Hepatocyte (in vitro differentiated cells): ENCODE measurements at places on chromosomes 2 and 18. TPM values are rescaled to one million over a fixed set of nuclear protein-coding genes. Genes with fewer than 3 reads are reported as not detected.

TLX2 gene
- total RNA-seq: not detected in 2 replicates

COLEC11 gene
- 22.6 TPM in 2 replicates for total RNA-seq

KLHL41 gene
- total RNA-seq: 1.8 and 2.0 TPM in 2 replicates

AKAIN1 gene
- total RNA-seq: not detected in 2 replicates

ZCCHC2 gene
- 9.3 and 14.9 TPM in 2 replicates for total RNA-seq

ATP9B gene
- 16.9 and 23.8 TPM in 2 replicates for total RNA-seq

GRCh38 chr18:75531212-75531850 lies 103.8 kb upstream of the SMIM21 start:
- DNase-seq: no peak
- H3K27me3 ChIP-seq: no peaks in the 10 kb centered on the region
- no peak overlapping the region for H3K27ac ChIP-seq
- H3K4me1 ChIP-seq: no peaks in the 10 kb centered on the region
- no peaks in the 10 kb centered on the region for H3K36me3 ChIP-seq

DNA sequence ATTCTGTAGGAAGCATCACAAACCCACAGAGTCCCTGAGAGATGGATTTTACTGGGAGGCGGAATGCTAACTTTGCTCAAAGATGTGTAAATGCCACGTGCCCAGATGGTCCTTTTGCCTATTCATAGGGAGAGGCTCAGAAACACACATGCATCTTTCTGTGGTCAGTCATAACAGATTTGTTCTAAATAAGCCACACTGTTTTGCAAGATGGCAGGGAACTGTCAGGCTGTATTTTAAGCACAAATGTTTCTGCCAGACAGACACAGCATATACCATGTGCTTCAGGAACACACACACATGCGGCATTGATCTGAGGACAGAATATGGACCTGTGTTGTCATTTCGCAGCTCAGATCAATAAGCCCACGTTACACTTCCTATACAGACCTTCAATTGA lies 312.0 kb downstream of the GPD2 start:
- no peak for DNase-seq
- H3K4me1 ChIP-seq: no peaks in the 10 kb centered on the region

GRCh38 chr2:235055891-235056516 lies 104.2 kb downstream of the SH3BP4 start:
- no peaks in the 10 kb centered on the region for H3K36me3 ChIP-seq
- no peaks in the 10 kb centered on the region for H3K4me1 ChIP-seq
- H3K27ac ChIP-seq: no peak overlapping the region
- H3K4me3 ChIP-seq: no peak overlapping the region
- H3K27me3 ChIP-seq: no peaks in the 10 kb centered on the region

GRCh38 chr18:26342646-26343045 lies 116.4 kb downstream of the TAF4B start:
- no peaks in the 10 kb centered on the region for H3K27me3 ChIP-seq
- H3K36me3 ChIP-seq: no peaks in the 10 kb centered on the region

GRCh38 chr18:688323-688722 lies 24.1 kb downstream of the ENOSF1 start:
- H3K27me3 ChIP-seq: no peaks in the 10 kb centered on the region
- H3K36me3 ChIP-seq: no peaks in the 10 kb centered on the region
- no peak overlapping the region for H3K27ac ChIP-seq
- no peak for DNase-seq

DNA sequence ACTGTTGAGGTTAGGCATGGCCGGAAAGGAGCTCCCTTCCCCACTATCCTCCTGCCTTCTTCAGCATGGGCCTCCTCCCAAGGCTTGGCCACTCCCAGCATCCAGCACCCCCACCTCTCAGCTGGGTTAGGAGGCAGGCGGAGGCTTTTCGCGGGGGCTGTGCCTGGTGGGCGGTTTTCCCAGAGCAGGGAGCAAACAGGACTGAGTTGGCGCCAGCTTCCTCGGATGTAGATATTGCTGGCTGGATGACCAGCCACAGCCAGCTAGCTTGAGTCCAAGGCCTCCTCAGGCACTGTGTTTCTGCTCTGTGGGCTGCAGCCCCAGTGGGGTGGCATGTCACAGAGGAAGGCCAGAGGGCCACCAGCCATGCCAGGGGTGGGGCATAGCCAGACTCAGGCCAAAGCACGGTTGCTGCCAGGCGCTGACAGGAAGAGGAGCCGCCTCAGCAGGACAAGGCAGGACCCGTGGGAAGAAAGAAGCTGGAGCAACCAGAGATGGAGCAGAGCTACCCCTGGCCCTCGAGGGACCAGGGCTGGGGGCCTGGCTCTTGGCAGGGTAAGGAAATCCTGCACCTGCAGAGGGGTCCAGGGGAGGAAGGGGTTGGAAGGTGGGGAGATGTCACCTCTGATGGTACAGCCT lies at the start of gene TCF23:
TSS of gene TCF23 (plus strand) at position 204 of the 639 bp plus-strand sequence. CDS start at position 334, 130 bp downstream.
- H3K4me1 ChIP-seq: no peaks in the 10 kb centered on the region
- H3K27me3 ChIP-seq: no peaks in the 10 kb centered on the region
- H3K36me3 ChIP-seq: no peaks in the 10 kb centered on the region
- no peak within 1 kb of the TSS for H3K4me3 ChIP-seq
- DNase-seq: no peak
- no peak within 1 kb of the TSS for H3K27ac ChIP-seq
